ENCODE measurements at places on chromosomes 11 and 22.

GRCh38 chr11:134904103-134904790 is 492.2 kb upstream of the B3GAT1 start:
- DNase-seq = no peak

GRCh38 chr11:77821349-77821851 is 456 bp downstream of the AAMDC start:
- DNase-seq = peak; percentile 52

DNA sequence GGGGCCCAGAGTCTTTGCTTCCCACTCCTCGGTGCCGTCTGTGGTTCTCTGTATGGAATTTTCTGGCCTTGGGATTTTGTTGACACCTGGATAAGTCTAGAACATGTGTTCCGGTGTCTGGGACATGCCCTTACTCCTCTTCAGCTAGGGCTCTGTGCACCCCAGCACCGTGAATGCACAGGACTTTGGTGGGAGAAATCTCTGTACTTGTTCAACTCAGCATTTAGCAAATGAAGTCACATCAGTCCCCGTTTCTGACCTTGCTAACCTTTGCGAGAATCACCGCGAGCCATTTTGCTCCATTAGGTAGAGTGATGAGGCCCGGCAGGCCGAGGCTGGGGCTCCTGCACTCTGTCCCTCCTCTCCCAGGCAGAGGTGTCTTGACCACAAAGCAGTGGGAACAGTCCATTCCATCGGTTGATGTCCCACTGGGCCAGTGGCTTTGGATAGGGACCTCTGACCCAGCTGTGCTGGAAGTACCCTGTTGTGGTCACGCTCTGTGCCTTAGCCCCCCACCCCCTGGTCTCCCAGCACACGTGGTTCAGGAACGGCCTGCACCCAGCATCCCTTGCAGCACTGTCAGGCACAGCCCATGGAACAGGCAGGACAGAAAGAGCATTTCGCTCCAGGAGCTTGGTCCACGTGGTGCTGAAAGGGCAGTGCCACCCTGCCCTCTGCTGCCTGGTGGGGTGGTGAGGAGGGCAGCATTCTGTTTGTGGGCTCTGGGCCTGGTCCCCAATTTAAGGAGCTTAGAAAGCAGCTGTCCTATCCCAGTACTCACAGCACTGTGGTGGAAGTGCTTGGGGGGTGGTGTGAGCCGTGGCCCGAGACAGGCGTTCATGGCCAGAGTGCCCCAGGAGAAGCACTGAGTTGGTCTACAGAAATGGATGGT is 73.4 kb downstream of the MED15 start:
- no peak for DNase-seq

- DNase-seq = peak; percentile 52
Measured at GRCh38 chr11:59172345-59173079, 580 bp downstream of the DTX4 start.

- DNase-seq = no peak
Measured at GRCh38 chr11:68145120-68145866, 24.1 kb upstream of the CHKA start.

DNA sequence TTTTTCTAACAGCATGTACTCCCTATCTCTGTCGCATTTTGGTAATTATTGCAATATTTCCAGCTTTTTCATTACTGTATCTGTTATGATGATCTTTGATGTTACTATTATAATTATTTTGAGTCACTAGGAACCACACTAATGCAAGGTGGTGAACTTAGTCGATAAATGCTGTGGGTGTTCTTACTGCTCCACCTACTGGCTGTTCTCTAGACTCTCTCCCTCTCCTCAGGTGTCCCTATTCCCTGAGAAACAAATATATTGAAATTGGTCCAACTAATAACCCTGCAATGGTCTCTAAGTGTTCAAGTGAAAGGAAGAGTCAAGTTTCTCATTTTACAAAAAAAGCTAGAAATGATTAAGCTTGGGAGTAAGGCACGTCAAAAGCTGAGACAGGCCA is 10.5 kb downstream of the ARL14EP start:
- DNase-seq = no peak

DNA sequence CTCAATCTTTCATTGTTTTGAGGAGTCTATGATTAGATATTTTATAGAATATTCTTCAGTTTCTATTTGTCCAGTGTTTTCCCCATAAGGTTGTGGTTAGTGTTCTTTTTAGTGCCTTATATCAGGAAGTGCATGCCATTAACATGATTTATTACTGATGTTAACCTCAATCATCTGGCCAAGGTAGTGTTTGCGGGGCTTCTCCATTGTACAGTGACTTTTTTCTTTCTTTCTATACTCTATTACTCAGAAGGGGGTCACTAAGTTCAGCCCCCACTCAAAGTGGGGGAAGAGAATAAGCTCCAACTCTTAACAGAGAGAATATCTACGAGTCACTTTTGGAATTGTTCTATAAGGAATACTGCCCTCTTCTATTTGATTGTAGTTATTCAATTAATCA is 415.8 kb downstream of the DYNC2H1 start:
- DNase-seq = no peak
